ENCODE measurements at places on chromosomes 4 and X.

DNA sequence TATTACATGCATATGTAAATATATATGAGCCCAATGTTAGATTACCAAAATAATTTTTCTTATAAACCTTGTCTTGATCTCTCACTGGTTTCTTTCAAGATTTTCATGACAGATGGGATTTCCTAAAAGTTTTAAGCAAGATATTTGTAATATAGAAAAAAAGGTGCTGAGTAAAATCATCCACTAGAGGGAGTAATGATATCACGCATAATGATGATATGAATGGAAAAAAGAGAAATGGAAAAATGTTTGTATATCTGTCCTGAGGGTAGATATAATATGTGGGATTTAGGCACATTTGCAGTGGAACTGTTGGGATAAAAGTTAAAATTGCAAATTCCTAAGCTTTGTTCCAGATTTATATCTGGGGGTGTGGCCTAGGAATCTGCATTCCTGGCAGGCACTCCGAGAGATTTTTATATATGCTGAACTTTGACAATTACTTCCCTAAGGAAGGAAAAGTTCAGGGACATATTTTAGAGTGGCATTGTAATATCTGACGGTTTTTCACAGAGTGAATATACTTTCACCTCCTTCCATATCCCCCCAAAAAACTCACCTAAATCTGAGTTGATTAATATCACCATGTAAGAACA lies 60.5 kb downstream of the TMA16 start:
- no peak for DNase-seq

DNA sequence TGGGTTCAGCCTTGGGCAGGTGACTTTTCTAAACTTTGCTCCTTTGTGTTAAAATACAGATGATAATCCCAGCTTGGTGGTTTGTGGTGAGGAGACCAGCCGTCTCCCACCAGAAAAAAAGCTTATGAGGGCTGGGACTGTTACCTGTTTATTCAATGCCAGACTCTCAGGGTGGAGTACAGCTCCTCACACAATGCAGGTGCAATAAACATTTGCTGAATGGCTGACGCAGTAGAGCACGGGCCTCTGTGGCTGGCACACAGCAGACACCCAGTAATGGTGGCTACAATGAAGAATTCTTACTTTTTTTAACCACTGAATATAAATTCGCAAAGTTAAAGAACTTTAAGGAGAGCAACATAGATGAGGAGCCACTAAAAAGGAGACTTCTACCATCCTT lies 30.2 kb downstream of the BEND4 start:
- no peak for DNase-seq

GRCh38 chr4:14607578-14607977 lies 394.7 kb upstream of the CPEB2 start:
- no peak for DNase-seq

DNA sequence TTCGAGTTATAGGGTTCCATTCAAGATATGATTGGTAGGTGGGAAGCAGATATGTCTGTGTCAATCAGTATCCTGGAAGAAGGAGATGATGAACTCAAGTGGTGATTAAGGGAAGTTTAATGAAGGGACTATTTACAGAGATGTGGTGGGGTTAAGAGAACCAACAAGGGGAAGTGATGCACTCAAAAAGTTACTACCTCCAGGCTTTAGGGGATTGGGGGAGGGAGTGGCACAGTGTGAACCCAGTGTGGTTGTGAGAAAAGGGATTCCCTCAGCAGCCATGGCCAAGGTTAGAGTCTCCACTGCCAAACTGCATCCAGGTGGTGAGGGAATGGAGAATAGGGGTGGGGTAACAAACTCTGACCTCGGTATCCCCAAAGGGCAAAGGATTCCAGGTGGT lies 27.9 kb downstream of the PKD2 start:
- no peak for DNase-seq

DNA sequence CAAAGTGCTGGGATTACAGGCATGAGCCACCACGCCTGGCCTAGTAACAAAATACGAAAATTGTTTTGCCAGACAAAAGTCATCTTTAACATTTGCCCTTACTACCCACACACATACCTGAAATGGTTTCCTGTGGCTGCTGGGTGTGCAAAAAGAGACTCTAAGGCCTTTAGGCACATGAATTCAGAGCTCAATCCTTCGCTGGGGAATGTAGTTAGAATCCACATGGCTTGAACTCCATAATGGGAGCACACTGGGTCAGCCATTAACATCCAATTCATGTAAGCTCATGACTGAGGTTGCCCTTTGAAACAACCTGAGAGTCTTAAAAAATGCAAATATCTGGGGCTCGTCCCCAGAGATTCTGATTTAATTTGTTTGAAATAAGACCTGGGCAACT lies 87.8 kb downstream of the HPGD start:
- DNase-seq, result no peak

- DNase-seq, result no peak
These were observed 315.2 kb downstream of the PCDH10 start for GRCh38 chr4:133464311-133464710.

DNA sequence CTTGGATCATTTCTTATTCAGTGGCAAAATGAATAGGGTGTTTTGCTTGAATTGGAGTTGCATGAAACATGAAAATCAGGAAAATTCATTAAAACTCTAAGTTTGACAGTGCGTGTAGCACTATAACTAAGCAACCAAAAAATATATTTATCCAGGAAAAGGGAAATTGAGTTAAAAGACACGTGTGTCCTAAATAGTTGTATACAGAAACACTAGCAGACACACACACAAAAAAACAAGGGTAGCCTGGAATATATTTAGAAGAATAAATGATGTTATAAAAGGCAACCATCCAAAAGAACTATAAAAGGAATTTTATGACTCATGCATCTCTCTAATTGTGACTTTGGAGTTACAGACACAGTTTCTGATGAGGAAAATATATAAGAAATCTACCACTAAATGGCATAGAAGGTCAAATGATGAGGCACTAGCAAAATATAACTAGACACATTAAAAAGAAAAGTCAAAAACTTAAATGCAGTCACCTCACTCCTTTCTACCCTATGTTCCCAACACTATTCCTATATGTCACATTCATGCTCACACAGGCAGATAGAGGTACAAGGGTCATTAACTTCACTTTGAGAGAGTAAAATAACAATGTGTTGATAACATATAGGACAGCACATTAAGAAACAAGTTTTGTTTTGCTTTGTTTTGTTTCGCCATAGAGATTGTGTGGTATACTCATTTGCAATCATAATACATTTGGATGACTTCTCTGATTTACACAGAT lies 793.6 kb upstream of the INTU start:
- no peak for DNase-seq

GRCh38 chrX:67961516-67961915 lies 417.7 kb downstream of the AR start:
- no peak for DNase-seq

DNA sequence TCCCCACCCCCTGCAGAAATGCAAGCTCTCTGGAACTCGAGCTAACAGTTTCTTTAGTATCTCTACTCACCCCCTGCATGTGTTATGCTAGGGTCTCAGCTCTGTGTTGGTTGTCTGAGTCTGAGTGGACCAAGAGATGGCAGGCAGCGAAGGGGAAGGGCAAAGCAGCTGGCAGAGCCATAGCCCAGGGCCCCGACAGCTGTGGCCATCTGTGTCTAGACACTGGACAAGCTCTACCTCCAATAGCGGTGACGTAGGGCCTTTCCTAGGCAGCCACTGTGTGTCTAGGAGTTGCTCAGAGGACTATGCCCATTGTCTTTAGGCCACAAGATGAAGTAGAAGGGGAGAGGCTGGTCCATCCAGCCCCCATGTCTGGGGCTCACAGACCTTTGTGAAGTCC lies 79.2 kb downstream of the EFNB1 start:
- DNase-seq, result no peak

DNA sequence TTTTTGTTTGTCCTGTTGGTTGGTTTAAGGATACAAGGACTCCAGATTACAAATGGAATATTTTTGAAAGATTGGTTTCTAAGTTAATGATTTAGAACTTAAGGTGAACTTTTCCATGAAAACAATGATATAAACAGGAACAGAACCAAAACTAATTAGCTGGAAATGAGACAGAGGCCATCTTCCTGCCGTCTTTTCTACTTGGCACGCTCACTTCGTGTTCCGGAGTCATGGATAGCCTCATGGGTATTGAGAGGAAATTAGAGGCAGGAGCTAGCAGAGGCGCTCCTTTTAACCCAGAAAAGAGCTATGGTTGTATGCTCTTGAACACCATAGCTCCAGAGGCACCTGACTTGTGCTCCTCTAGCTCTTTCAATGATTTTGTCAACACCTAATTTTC lies 2.4 kb downstream of the FAM241A start:
- DNase-seq, result no peak

- DNase-seq, result no peak
These were observed 107.4 kb downstream of the HMX1 start for GRCh38 chr4:8763966-8764901.

GRCh38 chrX:42837101-42837726 lies 59.3 kb upstream of the PPP1R2C start:
- DNase-seq, result no peak

DNA sequence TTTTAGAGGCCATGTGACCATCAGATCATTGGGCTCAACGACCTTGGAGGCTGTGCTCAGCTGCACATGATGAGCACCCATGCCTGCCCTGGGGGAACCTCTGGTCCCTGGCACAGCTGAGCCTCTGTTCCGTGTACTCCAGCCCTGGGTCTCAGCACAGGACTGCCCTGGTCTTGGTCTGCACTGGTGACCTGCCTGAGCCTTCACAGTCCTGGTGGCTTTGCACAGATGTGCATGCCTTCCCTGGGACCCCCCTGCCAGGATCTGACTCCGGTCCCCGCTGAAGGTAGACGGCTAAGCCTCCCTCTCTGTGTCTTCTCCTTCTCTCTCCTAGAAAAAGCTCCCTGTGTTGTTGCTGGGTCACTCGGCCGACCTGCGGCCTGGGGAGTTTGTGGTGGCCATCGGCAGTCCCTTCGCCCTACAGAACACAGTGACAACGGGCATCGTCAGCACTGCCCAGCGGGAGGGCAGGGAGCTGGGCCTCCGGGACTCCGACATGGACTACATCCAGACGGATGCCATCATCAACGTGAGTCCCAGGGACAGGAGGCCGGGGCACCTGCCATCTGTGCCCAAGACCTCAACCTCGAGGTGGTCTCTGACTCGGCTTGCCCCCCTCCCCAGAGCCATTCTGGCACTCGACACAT lies 21.6 kb downstream of the HTRA3 start:
- no peak for DNase-seq

DNA sequence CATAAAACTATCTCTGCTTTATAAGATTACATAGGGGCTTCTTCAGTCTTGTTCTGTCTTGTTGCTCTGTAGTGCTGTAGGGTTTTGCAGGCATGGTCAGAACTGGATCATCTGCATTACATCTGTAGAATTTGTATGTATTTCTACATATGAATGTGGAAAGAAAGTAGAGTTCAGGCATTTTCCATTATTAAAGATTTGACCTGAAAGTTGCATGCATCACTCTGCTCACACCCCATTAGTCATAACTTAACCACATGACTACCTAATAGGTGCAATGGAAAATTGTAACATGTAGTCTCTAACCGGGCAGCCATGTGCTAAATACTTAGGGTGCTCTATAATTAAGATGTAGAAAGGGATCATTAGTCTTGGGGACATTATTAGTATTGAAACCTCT lies 45.7 kb upstream of the AGA start:
- DNase-seq, result no peak

DNA sequence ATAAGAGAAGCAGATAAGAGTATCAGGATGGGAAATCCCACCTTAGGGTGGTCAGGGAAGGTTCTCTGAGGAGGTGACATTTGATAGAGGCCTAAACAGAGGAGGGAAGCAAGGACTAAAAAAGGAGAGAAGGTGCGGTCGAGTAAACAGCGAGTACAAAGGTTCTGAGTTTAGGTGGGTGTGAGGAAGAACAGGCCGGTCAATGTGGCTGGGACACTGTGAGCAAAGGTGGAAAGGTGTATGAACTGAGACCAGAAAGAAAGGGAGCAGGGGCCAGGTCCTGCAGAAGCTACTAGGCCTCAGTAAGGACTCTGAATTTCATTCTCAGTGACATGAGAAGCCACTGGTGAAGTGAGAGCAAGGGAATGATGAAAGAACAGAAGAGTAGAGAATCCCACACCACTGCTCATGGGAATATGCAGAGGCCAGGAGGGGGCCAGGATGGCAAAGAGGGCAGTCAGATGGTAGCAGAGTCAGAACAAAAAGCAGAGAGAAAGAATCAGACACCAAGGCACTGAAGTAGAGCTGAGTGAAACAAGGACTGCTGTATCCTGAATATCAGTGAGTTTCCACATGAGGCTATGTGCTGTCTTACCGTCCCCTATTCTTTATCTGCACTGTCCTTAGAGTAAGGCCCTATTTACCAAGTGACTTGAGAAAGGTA lies 18.0 kb downstream of the PRSS48 start:
- no peak for DNase-seq

DNA sequence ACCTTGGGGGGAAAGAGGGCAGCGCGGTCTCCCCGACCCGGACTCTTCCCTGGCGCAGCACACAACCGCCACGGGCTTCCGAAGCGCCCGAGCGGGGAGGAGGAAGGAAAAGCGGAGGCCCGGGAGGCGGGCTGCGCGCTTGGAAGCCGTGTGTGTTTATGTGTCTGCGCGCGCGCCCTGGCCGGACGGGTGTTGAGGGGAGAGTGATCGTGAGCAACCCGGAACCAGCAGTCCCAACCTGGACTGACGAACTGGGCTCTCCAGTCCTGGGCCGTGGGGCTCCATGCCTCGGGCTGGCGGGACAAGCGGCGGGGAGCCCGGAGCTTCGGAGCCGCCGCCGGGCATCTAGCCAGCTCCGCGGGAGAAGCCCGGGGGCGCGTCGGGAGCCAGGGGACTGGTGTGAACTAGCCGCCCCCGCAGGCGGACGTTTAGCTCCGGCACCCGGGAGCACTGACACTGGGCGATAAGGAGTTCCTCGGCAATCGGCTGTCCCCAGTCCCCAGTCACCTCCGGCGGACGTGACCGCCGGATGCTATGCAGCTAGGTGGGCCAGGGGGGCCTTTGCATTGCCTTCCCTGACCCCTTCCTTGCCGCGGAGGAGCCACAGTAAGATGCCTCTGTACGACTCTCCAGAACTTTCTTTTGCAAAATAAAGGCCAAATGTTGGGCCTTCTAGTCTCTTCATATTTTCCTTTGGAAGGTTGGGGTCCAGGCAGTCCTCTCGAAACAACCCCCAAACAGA lies 74.8 kb upstream of the BCOR start:
- no peak for DNase-seq

DNA sequence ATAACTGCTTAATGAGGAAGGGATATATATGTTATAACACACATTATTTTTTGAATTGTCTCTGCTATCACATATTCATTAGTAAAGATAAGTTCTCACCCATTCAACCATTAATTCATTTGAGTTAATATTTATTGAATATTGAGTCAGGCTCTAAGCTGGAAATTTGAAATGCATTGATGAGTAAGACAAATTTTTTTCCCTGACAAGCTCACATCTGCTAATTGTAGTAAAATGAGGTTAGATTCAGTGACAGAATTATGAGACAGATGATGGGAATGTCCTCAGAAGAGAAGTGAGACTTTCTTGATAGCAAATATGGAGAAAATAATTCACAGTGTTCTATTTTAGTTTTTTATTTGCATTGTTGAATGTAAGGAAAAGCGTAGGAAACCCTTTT lies 194.3 kb downstream of the SLC4A4 start:
- DNase-seq, result no peak

- no peak for DNase-seq
These were observed 401.8 kb downstream of the PABPC4L start for GRCh38 chr4:133799717-133800315.

GRCh38 chr4:76952656-76953582 lies 3.4 kb downstream of the SEPTIN11 start:
- DNase-seq, result no peak

Data from NK-92 treated with Interleukin-12 subunit alpha and Interleukin-12 subunit beta, amount 100 ng/mL, for 24 hours (cell line).